ENCODE measurements at places on chromosomes 11 and 22. TPM values are rescaled to one million over a fixed set of nuclear protein-coding genes. Genes with fewer than 3 reads are reported as not detected.

The MMP27 gene
- total RNA-seq = not detected

- H3K36me3 ChIP-seq = no peaks in the 10 kb centered on the region
- H3K4me3 ChIP-seq = no peak overlapping the region
- H3K4me1 ChIP-seq = no peaks in the 10 kb centered on the region
- no peak overlapping the region for H3K27ac ChIP-seq
Measured at GRCh38 chr22:16917144-16918003, 90.6 kb downstream of the GAB4 start.

- H3K4me1 ChIP-seq = no peaks in the 10 kb centered on the region
- no peak overlapping the region for H3K27ac ChIP-seq
- DNase-seq = no peak
- no peaks in the 10 kb centered on the region for H3K36me3 ChIP-seq
- no peaks in the 10 kb centered on the region for H3K27me3 ChIP-seq
Measured at GRCh38 chr22:30497466-30498150, 7.9 kb downstream of the SEC14L4 start.

- no peaks in the 10 kb centered on the region for H3K27me3 ChIP-seq
- H3K36me3 ChIP-seq = no peaks in the 10 kb centered on the region
- no peak overlapping the region for H3K4me3 ChIP-seq
- no peaks in the 10 kb centered on the region for H3K4me1 ChIP-seq
Measured at GRCh38 chr11:113199866-113200265, 114.5 kb upstream of the TTC12 start.
